Fibroblast of skin of scalp (primary cell): ENCODE measurements at places on chromosomes 3 and 15.

- no peak for DNase-seq
Measured at GRCh38 chr15:66952756-66953522, 112.5 kb upstream of the SMAD3 start.

DNA sequence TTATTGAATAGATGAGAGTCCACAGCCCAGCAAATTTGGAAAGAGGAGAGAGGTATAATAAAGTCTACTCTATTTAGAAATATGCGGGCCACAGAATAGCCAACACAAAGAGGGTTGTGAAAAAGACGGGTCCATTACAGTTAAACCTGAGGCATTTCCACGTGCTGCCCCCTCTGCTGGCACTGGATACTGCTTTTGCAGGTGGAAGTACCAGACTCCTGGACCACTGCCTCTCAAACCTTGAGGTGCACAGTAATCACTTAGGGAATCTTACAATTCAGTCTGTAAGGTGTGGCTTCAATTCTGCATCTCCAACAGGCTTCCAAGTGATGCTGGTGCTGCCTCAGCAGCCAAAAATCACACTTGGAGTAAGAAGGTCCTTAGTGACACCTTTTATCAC, 3.0 kb upstream of the TFDP2 start:
- no peak for DNase-seq

DNA sequence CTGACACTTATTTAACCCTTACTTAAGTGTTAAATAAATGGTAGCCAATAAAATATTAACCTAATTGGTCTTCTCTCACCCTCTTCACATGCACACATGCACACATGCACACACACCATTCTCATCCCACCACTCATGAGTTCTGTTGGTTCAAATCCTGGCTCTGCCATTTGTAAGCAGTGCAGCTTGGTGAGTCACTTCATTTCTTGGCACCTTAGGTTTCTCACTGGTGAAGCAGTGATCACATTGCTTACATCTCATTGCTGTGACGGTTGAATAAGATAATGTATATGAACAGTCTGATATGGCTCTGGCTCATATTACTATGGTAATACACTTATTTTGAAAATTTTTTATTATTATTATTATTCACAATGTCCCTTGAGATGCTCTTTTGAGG, 33.8 kb downstream of the RIOX2 start:
- peak; percentile 27 for DNase-seq

GRCh38 chr3:152477422-152477821, 208.7 kb downstream of the MBNL1 start:
- DNase-seq: no peak

GRCh38 chr3:128996726-128997125, 2.9 kb upstream of the CFAP92 start:
- no peak for DNase-seq

DNA sequence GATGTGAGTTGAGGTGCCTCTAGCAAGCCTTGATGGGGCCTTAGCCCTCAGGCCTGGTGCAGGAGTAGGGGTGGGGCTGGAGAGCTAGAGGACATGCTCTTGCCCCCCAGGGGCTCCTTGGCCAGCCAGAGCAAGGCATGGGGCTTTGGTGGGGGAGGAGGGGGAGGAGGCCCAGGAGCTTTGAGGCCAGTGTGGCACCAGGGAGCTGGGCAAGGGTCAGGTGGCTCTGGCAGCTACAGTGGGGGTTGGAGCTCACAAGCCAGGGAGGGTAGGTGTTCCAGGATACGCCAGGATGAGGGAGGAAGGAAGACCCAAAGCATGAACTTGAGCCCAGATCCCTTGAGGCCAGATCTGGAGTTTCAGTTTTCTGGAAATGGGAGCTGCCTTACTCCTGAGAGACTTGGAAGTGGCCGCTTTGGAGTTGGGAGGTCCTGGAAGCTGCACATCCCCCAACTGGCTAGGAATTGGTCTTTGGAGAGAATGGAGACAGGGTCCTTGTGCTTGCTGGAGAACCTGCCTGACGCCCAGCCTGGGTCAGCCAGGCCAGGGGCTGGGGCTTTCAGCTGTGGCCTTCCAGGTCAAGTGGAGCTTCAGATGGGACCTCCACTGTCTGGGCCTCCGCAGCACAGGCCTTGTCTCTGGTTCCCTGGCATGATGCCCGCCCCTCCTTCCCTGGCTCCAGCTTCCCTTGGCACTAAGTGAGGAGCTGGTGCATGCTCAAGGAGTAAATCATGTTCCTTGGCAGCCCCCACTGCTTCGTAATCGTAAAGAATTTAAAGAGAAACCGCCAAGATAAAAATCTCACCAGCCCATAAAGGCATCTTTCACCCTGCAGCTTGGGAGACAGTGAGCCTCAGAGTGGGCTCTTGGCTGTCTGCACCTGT, 8.7 kb downstream of the SEMA3F start:
- peak; percentile 95 for DNase-seq

GRCh38 chr3:141914311-141914710, 37.9 kb downstream of the ATP1B3 start:
- no peak for DNase-seq

- no peak for DNase-seq
Measured at GRCh38 chr3:133371676-133372075, 28.2 kb upstream of the BFSP2 start.

GRCh38 chr3:143269741-143270140, 150.2 kb downstream of the CHST2 start:
- no peak for DNase-seq

DNA sequence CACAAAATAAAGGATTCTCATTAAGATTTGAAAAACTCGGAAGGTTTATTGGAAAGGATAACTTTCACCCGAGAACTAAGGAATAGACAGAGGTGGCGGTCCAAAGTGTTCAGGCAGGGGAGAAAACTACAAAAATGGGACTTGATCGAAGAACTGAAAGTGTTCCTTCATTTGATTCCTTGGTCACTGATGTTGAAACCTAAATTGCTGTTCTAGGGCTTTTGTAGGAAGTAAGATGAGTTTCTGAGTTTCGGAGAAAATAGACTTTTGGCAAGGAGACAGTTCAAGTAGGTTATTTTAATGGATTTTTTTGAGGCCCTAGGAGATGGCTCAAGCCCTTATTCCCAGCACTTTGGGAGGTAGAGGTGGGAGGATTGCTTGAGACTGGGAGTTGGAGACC, 1.4 kb downstream of the TRIP4 start:
- DNase-seq: no peak

- peak; percentile 60 for DNase-seq
Measured at GRCh38 chr3:76436894-76437293, 603.0 kb upstream of the ROBO2 start.

DNA sequence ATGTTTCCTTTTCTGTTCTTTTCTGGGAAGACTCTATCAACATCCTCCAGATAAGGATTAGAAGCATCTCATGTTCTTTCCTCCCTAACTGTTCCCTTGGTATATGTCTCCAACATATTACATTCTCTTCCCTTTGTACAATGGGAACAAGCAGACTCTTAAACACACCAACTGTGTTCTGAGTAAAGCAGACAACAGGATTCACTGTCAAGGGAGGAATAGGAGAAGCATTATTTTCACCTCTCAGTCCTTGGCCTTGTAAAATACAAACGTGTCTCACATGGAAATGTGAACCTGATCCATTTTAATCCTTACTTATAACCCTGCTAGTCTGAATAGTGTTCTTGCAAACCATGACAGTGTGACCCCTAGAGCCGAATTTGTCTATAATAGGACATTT, 19.6 kb downstream of the GYG1 start:
- no peak for DNase-seq

DNA sequence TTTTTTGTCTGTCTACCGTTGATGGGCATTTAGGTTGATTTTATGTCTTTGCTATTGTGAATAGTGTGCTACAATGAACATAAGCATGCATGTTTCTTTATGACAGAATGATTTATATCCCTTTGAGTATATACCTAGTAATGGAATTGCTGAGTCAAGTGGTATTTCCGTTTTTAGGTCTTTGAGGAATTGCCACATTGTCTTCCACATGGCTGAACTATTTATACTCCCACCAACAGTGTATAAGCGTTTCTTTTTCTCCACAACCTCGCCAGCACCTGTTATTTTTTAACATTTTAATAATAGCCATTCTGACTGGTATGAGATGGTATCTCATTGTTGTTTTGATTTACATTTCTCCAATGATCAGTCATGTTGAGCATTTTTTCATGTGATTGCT, 89.6 kb upstream of the GALNT15 start:
- DNase-seq: peak; percentile 90

GRCh38 chr3:38137615-38138348, 679 bp upstream of the MYD88 start:
- DNase-seq: peak; percentile 85

DNA sequence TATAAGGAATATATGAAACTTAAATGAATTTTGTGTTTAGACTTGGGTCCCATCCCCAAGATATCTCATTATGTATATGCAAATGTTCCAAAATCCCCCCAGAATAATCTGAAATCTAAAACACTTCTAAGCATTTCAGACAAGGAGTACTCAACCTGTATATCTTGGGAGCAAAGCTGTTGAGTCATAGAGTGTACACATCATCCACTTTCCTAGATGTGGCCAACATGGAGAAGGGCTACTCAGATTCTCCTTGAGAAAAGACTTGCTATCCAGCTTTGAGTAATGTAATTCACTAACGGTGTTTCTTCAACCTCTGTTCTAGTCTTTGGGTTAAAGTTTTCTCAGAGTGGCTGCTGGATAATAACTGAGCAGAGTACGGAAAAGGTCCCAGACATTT, 215.5 kb upstream of the POU1F1 start:
- DNase-seq: no peak

DNA sequence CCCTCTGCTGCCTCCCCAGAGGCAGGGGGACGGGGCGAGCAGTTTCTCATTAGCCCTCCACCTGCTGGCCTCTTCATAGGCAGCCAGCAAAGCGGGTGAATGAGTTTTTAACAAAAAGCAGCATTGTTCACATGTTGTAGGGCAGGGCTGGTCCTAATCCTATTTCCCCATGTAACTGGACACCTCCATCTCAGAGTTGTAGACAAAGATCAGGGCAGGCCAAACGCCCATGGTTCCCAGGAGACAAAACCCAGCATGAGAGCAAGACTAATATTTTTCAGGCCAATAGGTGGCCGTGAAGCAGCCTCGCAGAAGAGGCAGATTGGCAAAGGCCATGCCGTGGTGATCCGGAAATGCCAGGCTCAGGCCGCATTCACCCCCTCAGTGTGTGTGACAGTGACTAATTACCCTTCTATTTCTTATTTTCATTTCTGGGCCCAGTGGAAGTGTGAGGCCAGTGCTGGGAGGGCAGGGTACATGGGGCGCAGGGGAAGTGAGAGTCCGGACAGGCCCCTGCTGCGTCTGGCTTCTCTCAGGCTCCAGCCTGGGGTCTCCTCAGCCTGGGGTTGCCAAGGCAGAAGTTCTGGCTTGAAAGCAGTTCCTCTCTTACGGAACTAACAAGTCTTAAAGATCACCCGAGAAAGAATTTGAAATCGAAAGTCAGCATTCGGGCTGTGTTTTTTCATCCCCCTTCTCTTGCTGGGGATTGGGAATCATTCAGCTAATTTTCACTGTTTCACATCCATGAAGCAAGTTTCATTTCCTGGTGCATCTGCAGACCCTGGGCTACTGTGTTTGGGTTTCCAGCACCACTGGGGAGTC, 64.8 kb downstream of the BOC start:
- DNase-seq: peak; percentile 83

DNA sequence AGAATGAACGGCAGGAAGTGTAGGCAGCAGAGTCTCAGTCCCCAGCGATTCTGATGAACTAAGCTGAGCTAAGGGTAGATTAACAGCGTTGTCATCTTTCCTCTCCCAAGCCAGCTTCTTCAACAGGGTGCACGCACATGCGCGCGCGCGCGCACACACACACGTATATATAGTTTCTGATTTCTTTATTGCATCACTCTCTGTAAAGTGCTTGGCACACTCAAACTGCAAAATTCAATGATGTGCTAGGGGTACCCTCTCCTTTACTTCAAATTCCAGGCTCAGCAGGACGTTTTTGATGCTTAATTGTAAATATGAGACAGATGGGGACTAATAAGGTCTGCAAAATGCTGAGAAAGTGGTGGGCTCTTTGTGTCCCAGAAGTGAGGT, 26.1 kb upstream of the VPS8 start:
- peak; percentile 79 for DNase-seq

- peak; percentile 83 for DNase-seq
Measured at GRCh38 chr3:15325228-15325627, 7.2 kb downstream of the SH3BP5 start.

GRCh38 chr3:148512648-148513047, 185.1 kb upstream of the AGTR1 start:
- DNase-seq: no peak

DNA sequence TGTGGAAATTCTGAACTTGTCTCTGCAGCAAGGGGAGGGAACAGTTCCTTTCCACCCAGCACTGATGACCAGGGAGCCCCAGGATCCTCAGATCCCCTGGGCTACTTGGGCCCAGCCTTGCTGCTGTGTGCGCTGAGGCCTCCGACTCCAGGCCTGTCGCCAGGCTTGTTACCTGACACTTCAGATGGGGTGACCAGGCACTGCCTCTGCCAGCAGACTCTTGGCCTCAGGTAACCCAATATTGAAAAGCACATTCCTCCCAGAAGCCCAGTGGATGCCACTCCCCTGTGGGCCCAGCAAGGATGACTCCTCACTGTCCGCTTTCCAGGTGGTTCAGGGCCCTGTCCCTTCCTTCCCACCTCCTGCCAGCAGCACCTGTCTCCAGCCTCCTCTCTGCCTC, 3.5 kb upstream of the PLA2G4E start:
- DNase-seq: no peak

DNA sequence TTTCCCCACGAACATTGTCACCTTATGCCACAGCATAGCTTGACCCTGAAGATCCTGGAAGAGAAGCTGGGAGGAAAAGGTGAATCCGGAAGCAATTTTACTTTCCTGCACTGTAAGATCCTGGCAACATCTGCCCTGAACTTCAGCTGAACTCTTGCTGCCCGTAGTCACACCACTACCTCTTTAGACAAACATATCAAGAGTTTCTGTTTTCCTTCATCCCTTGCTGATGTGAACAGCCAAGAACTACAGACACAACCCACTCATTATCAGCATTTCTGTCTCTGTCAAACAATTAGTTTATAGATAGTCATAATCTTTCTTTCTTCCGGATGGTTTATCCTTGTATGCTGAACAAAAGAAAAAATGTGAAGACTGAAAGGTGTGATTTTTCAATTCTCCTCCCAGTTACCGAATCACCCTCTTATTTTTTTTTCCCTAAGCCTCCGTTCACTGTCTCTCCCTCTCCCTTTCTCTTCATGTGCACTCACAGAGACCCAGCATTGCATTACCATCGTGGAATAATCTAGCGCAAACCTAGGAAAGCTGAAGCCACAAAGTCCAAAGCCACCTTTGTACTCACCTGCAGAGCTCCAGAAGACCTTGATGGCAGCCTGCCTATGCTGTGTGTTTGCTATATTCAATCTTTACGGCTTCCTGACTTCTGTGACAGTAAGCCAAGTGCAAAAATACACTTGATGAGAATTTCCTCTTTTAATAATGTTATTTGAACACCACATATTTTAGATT, 229.2 kb downstream of the CDIN1 start:
- DNase-seq: no peak
